ENCODE measurements at places on chromosomes 2 and 18. TPM values are rescaled to one million over a fixed set of nuclear protein-coding genes. Genes with fewer than 3 reads are reported as not detected.

Gene PSMA8
- total RNA-seq = not detected

Gene WNT10A
- total RNA-seq = 0.27 TPM

Gene VIT
- 3.2 TPM for total RNA-seq

DNA sequence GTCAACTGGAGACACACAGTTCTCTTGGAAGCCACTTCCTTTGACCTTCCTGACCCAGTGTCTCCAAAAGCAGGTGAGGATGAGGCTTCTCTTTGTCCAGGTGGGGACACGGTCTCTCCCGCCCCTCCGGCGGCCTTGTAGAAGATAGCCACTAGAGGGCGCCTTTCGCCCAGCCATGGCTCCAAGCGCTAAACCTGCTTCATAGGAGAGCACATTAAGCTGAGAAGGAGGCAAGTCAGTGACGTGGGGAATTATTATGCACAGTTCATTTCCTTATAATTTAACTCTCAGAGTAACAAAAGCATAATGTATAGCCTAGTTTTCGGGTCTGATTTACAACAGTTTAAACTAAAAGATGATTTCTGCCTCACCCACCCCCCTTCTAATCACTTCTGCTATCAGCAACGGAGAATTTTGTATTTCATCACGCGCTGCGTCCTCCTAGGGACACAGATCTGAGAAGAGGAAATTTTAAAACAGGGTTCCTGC, 208.7 kb downstream of the ICOS start:
- H3K36me3 ChIP-seq = no peaks in the 10 kb centered on the region
- H3K27me3 ChIP-seq = no peaks in the 10 kb centered on the region
- H3K4me1 ChIP-seq = no peaks in the 10 kb centered on the region

- no peaks in the 10 kb centered on the region for H3K27me3 ChIP-seq
- DNase-seq = no peak
- H3K4me3 ChIP-seq = no peak overlapping the region
- H3K27ac ChIP-seq = no peak overlapping the region
- no peaks in the 10 kb centered on the region for H3K4me1 ChIP-seq
Measured at GRCh38 chr18:6132751-6133368, 237.5 kb upstream of the TMEM200C start.

GRCh38 chr2:52879561-52879960, 888.0 kb upstream of the CHAC2 start:
- no peaks in the 10 kb centered on the region for H3K4me1 ChIP-seq
- no peaks in the 10 kb centered on the region for H3K36me3 ChIP-seq
- no peak overlapping the region for H3K4me3 ChIP-seq
- no peak overlapping the region for H3K27ac ChIP-seq
- DNase-seq = no peak

DNA sequence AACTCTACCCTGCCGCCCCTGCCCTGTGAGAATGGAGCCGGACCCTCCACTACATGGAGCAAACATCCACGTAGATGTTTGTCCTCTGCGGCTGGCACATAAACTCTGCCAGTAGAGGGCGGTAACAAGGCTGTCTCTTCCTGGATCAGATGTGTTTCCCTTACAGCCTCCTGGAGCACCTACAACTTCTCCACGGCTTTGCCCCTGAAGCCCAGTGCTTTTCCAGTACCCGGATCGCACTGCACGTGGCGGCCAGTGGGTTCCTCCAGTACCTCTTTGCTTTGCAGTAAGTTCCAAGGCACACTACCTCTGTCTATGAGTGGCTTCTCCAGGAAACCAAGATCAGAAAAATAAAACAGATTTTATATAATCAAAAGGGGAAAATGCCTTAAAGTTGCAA, 651.3 kb downstream of the DCDC2C start:
- H3K4me3 ChIP-seq = no peak overlapping the region
- H3K27me3 ChIP-seq = no peaks in the 10 kb centered on the region
- H3K27ac ChIP-seq = no peak overlapping the region
